ENCODE measurements at places on chromosomes 6 and 20. TPM values are rescaled to one million over a fixed set of nuclear protein-coding genes. Genes with fewer than 3 reads are reported as not detected.

DNA sequence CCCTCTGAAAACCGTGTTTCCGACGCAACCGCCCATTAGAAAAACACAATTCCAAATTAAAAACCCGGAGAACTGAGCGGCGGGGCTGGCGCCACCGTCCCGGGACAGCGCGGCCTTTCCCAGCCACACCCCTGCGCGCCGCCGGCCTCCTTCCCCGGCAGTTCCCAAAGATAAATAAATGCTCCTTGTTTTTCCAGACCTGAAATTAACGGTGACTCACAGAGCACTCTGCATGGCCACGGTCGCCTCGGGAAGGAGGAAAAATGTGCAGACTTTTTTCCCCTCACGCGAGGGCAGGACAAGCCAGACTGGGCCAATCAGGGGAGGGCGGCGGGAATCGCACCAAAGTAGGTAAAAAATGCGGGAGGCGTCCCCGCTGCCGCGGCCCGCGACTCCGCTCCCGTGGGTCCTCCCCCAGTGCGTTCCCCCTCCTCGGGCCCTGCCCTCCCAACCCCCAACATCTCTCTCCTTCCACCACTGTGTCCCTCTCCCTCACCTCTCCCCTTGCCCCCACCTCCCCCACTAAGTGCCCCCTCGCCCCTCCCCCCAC, 828 bp upstream of the DSTN start:
- DNase-seq: peak; percentile 77

GRCh38 chr6:12415980-12416598, 125.9 kb downstream of the EDN1 start:
- DNase-seq: no peak

- DNase-seq: no peak
These were observed 54.1 kb downstream of the RNASET2 start for GRCh38 chr6:166902211-166902755.

GRCh38 chr20:47432834-47433210, 68.9 kb upstream of the NCOA3 start:
- DNase-seq: no peak

DNA sequence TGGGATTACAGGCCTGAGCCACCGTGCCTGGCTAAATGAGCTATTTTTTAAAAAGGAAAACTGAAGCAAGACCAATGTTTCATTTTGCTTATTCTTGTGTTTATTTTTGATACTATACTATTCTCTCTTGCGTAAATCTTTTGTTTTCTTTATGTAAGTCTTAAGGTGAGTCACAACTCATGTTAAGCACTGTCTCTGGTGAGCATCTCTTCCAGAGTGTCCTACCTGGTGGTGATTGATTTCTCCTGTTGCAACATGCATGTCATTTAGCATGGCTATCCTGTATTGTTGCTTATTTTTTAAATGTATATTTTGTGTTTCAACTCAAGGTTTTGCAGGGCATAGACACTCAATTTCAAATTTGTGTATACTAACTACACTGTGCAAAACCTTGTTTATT, 336.0 kb downstream of the RFPL4B start:
- no peak for DNase-seq

DNA sequence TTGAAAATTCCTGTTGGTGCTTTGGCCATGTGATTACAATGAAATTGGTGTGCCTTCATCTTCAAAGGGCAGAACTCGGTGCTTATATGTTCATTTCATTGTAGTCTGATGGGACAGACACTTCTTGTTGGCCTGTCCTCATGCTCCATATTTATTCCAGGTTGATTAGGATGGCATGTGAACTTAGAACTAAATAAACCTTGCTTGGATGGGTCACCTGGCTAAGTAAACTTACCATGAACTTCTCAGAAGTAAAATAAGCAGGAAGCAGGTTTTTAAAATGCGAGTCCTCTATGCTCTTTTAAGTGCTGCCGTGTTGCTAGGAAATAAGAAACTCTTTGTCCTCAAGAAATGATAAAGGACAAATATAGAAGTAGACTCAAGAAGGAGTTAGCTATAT, 26.7 kb downstream of the ZDHHC14 start:
- DNase-seq: no peak

- no peak for DNase-seq
These were observed 119.7 kb downstream of the ADGRB3 start for GRCh38 chr6:68754681-68755213.

DNA sequence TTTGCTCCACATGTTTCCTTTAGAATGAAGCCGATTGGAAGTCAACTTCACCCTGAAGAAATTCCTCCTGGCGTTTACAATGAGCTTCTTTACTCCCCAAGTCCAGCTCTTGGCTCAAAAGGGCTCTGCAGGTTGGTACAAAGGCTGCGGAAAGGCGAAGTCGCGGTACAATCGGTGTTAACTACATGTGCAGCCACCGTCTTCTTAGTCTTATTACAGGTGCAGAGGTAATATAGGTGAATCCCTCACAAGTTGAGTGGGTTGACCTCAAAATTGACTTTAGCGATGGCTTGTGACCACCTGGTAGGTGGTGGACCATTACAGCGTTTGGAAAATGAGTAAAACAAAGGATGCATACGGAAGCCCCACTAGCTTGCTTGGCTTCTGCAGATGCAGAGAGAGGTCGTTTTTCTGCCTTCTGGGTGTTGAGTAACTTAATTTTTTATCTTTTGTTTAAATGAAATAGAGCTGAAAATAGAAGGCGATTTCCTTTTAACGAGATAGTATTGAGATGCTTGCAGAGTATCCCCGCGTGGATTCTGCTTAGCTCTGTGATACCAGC, 98.0 kb downstream of the TRIM27 start:
- no peak for DNase-seq

Gene LST1
- total RNA-seq: 4.9 TPM

Gene SIRPB2
- 11.0 TPM for total RNA-seq

Gene OR2B6
- total RNA-seq: not detected
